ENCODE measurements at places on chromosomes 6 and 20.

DNA sequence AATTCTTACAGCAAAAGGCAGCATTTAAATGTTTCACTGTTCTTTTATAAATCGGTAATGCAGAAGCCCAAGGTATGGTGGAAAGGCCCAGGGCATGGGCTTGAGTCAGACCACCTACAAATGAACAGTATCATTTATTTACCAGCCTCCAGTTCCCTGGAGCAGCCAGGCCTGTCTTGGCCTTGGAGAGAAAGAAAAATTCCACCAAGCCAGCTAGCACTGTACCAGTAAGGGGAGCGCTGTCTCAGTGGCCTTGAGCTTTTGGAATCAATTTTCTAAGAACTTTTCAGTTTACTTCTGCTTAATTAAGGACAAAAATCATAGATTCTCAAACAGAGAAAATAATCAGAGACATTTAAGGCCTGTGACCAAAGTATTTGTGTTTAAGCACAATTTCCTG lies 12.3 kb downstream of the NAPB start:
- no peak for DNase-seq

GRCh38 chr20:17641993-17642392 lies 40.0 kb downstream of the RRBP1 start:
- no peak for DNase-seq

DNA sequence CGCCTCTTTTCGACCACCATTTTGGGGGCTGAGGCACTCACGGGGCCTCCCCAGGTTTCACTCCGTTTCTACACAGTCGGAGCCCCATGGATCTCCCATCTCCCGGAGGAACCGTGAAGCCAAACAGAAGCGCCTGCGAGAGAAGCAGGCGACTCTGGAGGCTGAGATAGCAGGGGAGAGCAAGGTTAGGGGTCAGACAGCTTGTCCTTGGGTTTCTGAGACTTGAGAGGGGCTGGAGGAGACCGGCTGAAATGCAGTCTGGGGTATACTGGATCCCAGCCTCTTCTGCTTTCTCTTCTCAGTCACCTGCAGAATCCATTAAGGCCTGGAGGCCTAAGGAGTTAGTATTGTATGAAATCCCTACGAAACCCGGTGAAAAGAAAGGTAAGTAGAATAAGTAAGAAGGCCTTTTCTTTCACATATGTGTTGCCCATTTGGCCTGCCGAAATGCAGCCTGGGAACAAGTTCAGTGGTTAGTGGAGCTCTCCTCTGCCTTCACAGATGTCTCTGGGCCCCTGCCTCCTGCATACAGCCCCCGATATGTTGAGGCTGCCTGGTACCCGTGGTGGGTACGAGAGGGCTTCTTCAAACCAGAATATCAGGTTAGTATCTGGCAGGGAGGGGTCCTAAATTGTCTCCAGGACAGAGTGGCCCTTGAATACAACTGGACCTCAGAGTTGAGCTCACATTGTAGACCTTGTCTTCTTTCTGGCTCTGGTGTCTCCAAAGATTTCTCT lies 984 bp downstream of the VARS2 start:
- DNase-seq = no peak

DNA sequence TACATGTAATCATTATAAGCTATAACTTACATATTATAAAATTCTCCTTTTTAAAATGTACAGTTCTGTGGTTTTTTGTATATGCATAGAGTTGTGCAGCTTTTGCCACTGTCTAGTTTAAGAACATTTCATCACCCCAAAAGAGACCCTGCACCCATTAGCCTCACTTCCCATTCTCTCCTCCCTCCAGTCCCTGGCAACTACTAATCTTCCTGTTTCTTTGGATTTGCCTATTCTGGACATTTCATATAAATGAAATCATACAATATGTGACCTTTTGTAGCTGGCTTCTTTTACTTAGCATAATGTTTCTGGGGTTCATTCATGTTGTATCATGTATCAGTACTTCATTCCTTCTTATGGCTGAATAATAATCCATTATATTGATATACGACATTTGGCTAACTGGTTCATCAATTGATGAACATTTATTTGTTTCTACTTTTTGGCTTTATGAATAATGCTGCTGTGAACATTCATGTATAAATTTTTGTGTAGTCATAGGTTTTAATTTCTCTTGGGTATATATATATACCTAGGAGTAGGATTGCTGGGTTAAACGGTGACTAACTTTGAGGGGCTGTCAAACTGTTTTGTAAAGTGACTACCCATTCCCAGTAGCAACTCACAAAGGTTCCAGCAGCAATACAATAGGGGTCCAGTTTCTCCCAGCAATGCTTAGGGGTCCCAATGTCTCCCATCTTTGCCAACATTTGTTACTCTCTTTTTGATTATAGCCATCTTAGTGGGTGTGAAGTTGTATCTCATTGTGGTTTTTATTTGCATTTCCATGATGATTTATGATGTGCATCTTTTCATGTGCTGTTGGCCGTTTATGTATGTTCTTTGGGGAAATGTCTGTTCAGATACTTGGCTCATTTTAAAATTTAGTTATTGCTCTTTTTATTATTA lies 10.7 kb downstream of the PTPRA start:
- DNase-seq = no peak

GRCh38 chr6:49826743-49827406 lies 39.5 kb downstream of the CRISP1 start:
- DNase-seq = no peak

DNA sequence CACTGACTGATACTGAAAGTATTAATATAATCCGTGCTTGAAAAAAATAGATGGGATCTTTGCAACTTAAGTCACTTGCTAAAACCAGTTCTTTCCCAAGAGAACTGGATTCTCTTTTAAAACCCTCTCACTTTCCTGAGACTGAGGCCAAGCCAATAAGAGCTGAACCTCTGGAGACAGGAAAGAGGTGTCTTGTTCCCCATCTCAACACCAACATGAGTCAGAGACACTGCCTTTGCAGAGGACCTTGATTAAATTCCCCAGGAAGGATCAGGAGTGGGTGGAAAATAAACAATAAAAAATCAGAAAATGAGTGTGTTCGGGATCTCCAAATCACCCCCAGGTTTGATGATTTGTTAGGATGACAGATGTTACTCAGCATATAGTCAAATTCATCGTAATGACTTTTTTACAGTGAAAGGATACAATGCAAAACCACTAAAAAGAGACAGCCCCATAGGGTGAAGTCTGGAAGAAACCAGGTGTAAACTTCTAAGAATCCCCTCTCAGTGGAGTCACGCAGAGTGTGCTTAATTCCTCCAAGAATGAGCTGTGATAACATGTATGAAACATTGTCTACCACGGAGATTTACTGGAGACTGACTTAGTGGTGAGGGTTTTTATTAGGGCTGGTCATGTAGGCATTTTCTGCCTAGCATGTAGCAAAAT lies 122.8 kb upstream of the BEND3 start:
- no peak for DNase-seq

DNA sequence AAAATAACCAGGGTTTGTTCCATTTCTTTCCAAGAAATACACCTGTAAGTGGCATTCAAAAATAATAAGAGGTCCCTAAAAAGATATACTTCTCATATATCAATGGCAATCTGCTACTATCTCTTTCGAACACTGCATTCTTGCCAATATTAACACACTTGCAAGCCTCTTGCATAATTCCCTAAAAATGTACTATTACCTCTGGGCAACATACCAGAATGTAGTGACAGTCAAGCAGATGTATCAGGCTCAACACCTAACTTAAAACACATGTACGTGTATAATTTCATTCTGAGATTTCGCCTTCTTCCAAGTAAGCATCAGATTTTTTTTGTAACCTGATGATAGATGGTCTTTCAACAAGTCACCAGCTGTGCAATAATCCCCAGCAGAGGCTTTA lies 3.4 kb downstream of the CBLN4 start:
- no peak for DNase-seq

GRCh38 chr20:7207186-7207798 lies 439.8 kb downstream of the BMP2 start:
- no peak for DNase-seq

- no peak for DNase-seq
These were observed 5.6 kb downstream of the FBXO9 start for GRCh38 chr6:53070806-53071205.

DNA sequence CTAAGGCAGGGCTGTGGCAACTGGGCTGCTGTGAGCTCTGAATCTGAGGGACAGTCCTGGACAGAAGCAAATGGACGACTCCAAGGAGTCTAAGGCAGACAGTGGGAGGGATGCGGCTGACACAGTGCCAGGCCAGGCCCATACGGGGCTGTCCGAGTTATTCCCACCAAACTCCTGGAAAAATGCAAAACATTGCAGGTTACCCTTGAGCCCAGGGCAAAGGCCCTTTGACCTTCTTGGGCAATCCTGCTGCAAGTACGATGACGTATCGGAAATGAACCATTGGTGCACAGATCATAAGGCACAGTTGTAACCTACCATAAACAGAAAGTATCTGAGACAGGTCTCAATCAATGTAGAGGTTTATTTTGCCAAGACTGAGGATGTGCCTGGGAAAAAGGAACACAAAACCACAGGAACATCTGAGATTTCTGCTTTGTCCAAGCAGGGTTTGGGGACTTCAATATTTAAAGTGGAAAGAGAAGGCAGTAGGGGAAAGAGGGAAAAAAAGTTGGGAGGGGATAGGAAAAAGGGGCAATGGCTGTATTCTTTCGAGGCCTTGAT lies 118.9 kb downstream of the DACT2 start:
- DNase-seq = no peak

DNA sequence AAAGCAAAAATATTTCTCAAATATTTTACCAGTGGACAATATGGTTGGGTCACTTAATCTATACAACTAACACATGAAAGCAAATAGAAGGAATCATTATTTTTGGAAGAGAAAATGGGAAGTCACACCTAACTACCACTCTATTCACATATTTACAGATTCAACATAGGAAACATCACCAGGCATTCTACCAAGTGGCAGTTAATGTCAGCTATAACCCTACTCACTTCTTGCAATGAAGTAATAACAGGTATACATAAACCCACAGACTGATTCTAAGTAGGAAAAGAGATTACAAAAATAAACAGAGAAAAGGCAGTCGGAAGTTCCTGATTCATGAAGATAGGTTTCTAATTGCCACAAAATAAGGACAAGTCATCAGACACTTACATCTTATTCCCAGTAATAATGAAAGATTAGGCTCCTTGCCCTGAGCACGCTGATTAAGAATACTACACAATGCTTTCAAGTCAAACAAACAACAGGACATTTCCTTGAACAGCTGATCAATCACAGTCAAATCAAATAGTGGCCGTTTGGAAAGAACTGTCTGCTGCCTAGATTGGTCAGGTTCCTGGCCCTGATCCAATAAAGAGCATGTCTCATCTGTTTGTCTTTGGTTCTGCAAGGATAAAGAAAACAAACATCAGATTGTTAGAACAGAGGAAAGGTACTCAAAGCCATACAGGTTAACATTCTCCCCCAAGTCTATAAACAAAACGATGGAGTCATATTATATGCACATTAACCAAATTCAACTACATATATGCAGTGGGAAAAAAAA lies 79.2 kb upstream of the PLN start:
- no peak for DNase-seq

GRCh38 chr20:34915749-34916455 lies 39.5 kb downstream of the ACSS2 start:
- DNase-seq = no peak

DNA sequence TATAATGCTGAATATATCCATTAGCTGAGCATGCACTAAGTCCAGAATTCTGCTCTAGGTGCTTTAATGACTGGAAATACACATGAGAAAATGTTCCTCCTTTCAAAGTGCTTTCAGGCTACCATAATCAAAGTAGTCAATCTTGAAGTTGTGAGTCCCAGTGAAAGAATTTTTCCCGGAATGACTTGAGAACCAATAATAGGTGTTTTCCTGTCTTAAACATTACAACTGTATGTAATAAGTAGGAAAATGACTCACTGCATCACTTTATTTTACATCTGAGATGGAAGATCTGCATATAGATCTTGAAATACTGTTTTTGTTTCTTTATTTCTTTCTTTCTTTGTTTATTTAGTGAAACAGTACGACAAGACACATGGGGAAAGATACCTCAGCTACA lies 437.4 kb upstream of the JAG1 start:
- DNase-seq = no peak

GRCh38 chr20:52039790-52040189 lies 151.8 kb downstream of the ZFP64 start:
- DNase-seq = no peak

DNA sequence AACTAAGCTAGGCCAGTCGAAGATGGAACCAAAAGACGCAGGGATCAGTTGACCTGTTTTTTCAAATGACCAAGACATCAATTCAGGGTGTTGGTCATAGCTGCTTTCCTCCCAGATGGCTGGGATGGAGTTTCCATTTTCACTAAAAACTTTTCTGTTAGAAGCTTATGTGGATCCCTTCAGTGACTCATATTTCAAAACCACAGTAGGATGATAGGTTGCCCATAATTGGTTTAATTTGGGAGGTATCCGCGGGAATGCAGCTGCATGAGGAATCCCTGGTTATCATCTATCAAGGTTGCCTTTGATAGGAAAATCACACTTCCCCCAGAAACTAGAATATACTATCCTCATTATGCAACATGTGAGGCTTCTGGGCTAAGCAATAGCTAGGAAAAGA lies 150.9 kb upstream of the MLIP start:
- no peak for DNase-seq

DNA sequence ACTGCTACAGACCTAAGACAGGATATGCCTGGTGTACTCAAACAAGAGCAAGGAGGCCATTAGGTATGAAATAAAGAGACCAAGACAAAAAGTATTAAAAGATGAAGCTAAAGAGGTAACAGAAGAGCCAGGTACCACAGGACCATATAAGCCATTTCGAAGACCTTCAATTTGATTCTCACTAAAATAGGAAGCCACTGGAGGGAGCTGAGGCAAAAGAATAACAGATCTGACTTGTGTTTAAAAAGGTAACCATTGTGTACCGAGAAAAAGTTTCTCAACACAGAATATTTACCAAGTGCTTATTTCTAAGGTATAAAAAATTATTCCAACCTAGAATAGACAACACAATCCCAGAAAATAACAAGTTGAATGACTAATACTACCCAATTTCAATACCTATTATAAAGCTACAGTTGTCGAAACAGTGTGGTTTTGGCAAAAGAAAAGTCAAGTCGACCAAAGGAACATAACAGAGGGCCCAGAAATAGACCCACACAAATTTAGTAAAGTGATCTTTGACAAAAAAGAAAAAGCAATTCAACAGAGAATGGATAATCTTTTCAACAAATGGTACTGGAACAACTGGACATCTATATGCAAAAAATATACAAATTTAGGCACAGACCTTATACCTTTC lies 125.3 kb upstream of the DST start:
- no peak for DNase-seq

DNA sequence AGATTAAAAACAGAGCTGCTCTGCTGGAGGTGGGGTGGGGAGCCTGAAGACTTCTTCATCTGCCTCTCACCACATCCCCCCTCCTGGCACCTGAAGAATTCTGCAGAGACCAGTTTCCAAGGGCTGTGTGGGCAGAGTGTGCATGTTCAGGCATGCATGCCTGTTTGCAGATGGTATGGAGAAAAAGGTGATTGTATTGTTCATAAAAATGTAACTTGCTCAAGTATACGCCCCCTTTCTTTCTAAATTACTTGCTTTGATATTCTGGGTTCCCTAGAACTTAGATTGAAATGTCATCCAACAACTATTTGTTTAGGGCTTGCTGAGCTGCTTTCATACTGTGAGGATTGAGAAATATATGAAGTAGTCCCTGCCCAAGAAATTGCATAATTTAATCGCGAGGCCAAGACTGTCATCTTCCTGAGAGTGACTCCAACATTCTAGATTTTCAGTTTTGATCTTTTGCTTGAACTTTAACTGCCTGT lies 83.6 kb downstream of the LCA5 start:
- no peak for DNase-seq

- DNase-seq = no peak
These were observed 73.5 kb upstream of the RNF217 start for GRCh38 chr6:124888581-124889371.

- no peak for DNase-seq
These were observed 103.4 kb upstream of the PDE10A start for GRCh38 chr6:165766457-165766856.
